Effector memory CD8-positive, alpha-beta T cell (primary cell): ENCODE measurements at places on chromosomes 6 and 20.

DNA sequence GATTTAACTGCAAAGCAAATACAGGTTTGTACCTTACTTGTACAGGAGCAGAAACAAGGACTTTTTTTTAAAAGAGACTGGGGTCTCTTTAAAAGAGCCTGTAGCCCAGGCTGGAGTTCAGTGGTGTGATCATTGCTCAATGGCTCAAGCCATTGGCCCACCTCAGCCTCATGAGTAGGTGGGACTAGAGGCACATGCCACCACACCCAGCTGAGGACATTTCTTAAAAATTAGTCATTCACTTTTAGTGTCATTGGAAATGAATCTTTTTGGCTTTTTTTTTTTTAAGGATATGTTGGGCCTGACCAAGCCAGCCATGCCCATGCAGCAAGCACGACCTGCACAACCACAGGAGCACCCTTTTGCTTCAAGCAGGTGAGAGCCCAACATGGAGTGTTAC lies 16.9 kb downstream of the SEC23B start:
- DNase-seq, result no peak

- DNase-seq, result no peak
These were observed 226.4 kb upstream of the SOX4 start for GRCh38 chr6:21367148-21367547.

GRCh38 chr6:136113736-136114173 lies 136.4 kb downstream of the MTFR2 start:
- DNase-seq, result no peak

DNA sequence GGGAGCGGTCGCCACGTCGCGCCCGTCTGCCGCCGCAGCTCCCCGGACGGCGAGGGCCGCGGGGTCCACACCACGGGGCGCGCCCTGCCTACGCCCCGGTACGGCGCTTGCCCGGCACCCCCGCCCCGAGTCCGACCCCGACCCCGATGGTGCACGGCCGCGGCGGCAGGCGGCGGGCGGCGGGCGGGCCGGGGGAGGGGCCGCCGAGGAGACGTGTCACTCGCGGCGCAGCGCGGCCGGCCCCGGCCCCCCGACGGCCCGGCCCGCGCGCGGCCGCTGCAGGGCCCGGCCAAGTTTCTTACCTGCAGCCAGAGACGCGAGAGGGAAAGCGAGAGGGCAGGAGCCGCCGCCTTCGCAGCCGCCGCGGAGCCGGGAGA lies 328 bp downstream of the RRBP1 start:
- no peak for DNase-seq

- DNase-seq, result no peak
These were observed 253.0 kb downstream of the RFPL4B start for GRCh38 chr6:112600168-112600567.

- no peak for DNase-seq
These were observed 65.3 kb upstream of the ZNF217 start for GRCh38 chr20:53658973-53659372.

- no peak for DNase-seq
These were observed 27.9 kb upstream of the PLCB4 start for GRCh38 chr20:9040863-9041524.

DNA sequence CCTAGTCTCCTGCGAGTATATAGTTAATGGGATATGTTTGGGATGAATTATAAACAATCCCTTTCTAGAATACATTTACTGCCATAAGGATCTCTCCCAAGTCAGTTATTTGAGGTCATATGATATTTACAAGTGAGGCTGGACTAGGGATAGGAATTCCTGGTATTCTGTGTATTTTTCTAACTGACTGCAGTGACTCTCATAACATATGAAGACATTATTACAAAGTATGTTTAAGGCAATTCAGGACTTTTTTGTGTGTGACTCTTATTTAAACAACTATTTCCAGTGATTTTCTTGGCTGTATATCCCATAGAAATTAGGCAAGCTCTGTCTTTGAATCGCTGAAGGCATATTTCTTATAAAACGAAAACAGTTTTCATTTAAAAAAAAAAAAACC lies 18.4 kb upstream of the TNFAIP3 start:
- no peak for DNase-seq

DNA sequence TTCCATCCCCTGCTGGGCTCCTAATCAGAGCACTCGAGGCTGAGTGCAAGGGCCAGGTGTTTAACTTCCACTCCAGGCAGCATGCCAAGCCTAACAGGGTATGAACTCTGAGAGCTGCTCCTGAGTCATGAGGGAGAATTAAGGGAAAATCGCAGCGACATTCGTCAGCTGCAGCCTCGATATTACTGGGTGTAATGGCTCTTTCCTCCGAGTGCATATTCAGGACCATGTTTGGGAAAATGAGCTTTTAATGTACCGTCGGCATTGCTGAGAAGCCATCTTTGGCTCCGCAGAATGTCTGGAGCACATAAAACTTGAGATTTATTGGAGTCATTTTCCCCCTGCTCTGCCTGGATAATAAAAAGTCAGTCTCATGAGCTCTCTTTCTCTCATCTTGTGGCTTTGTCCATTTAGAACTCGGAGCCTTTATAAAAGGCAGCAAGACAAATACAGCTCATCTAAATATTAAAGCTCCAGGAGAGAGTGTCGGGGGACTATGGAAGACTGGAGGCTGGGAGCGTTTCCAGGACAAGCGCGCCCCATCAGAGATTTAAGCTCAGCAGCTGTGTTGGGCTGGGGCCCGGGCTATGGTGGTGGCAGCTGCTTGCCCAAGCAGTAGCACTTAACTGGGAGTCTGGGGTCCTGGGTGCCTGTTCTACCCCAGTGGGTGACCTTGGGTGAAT lies 103.7 kb downstream of the TOX2 start:
- DNase-seq, result no peak

- DNase-seq, result no peak
These were observed 57.7 kb downstream of the NKX2-2 start for GRCh38 chr20:21456207-21456606.

- DNase-seq, result no peak
These were observed 93.2 kb downstream of the NKAIN2 start for GRCh38 chr6:123896869-123897268.

- no peak for DNase-seq
These were observed 1274.9 kb upstream of the GJE1 start for GRCh38 chr6:140857739-140858380.

GRCh38 chr6:143680141-143680540 lies 2.4 kb downstream of the PHACTR2 start:
- DNase-seq, result no peak

GRCh38 chr20:50409495-50409894 lies 100.7 kb upstream of the PTPN1 start:
- no peak for DNase-seq

GRCh38 chr20:52524861-52525260 lies 333.3 kb upstream of the ZFP64 start:
- no peak for DNase-seq

- DNase-seq, result no peak
These were observed 588.9 kb downstream of the RNF144B start for GRCh38 chr6:18976091-18976490.

- DNase-seq, result peak; percentile 92
These were observed at the start of gene RALY for GRCh38 chr20:33993576-33994221. TSS of gene RALY (plus strand) at chr20:33993911. CDS start at chr20:34072075, 78,164 bp downstream.

DNA sequence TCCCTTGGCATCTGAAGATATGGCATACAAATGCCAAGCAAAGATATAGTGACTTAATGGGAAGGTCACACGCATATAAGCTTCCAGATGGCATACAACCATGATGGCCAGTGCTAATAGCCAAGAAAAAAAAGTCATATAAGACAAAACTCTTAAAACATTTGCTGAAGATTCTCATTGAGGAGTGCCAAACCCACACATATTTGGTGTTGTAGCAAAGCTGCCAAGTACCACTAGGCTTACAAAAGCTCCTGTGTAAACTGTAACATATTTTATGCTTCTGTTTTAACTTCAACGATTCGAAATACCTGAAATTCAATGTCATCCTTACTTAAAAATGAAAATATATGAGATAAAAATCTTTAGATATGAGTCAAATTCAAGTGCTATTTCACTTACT lies 123.0 kb downstream of the HMGCLL1 start:
- DNase-seq, result no peak

DNA sequence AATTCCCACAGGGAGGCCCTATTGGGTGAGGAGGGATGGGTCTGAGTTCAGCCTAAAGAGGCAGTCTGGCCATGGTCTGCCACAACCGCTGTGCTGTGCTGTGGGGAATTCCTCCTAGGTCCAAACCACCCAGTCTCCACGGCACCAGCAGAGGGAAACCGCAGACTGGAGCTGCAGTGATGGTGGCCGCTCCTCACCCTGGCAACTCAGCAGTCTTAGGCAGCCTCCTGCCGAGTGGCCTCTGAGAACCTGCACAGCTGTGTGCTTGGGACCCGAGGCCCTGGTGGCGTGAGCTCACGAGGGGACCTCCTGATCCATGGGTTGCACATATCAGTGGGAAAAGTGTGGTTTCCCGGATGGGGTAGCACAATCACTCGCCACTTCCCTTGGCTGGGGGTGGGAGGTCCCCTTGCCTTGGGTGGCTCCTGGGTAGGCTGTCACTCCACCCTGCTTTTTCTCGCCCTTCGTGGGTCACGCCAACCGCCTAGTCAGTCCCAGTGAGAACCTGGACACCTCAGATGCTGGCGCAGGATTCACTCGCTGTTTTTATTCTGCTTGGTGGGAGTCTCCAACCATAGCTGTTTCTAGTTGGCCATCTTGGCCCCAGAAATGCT lies 242.2 kb downstream of the CDH26 start:
- DNase-seq, result no peak

- no peak for DNase-seq
These were observed 152.7 kb upstream of the ENPP5 start for GRCh38 chr6:46323312-46323965.

GRCh38 chr20:1375515-1375914 lies 17.3 kb downstream of the FKBP1A start:
- no peak for DNase-seq

GRCh38 chr6:30981942-30982772 lies 1.4 kb upstream of the MUC21 start:
- no peak for DNase-seq

- DNase-seq, result no peak
These were observed 59.6 kb downstream of the ZNF831 start for GRCh38 chr20:59223182-59223601.

DNA sequence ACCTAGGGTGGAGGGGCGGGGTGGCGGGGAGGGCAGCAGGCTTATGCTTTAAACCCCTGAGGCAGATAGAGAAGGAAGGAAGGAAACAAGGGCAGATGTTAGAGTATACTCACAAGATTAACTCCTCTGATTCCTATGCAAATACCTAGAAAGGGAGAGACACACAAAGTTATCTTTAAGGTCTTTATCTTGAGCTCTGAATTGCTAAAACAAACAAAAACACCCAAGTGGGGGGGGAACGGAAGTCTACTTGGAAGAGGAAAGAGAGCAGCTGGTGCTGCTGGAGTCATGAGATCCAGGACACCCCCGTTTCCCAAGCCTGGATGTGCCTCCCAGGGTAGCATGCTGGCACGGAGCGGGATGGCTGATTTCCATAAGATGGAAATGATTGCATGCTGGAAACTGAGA lies 43.4 kb downstream of the PLAGL1 start:
- DNase-seq, result no peak

GRCh38 chr6:90788781-90789180 lies 201.9 kb upstream of the MAP3K7 start:
- DNase-seq, result no peak

GRCh38 chr6:41546866-41547798 lies 951 bp downstream of the FOXP4 start:
- peak; percentile 33 for DNase-seq

DNA sequence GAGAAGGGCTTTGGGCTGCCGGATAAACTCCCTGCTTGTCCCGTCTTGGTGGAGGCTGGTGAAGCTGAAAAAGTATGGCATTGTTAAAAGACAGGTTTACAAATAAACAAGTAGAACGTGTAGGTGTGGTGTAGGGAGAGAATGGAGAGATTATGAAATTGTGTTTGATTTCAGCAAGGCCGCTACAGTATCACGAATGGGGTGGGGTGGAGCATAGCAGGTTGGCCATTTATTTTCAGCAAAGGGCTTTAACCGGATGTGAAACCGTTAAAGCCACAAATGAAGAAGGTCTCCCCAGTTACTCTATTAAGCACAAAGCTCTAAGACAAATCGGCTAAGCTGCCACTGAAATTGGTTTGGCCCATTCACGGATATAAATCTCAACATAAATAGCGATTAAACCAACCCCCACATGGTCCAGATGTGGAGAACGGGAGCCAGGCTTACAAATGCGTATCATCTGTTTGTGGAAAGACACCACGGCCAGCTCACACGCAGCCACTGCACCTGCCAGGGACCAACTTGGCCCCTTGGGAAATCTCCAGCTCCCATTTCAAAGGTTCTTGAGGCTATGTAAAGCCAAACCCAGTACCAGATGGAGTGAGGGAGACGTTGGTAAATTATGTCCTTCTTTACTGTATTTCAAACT lies 94.0 kb downstream of the ZMYND8 start:
- no peak for DNase-seq

GRCh38 chr6:53498649-53499048 lies 46.3 kb downstream of the GCLC start:
- no peak for DNase-seq
